ENCODE measurements at places on chromosomes 3 and 15.

DNA sequence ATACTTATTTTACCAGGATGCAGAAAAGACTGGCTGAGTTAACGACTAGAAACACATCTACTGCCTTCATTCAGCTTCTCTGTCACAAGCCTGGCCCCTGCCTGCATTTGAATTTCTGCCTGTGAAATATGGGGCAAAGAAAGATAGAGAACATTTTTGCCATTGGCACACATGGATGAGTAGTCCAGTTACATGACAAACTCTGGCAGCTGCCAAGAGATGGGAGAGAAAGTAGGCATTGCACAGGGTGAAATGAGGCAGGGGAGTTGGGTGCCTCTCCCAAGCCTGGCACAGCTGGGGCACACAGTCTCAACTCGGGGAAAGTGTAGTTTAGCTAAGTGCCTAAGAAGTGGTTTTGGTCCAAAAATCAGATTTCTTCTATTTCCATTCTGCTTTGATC is 24.0 kb downstream of the ANXA2 start:
- DNase-seq: no peak

GRCh38 chr3:40382617-40382979 is 4.4 kb upstream of the ENTPD3 start:
- no peak for DNase-seq

DNA sequence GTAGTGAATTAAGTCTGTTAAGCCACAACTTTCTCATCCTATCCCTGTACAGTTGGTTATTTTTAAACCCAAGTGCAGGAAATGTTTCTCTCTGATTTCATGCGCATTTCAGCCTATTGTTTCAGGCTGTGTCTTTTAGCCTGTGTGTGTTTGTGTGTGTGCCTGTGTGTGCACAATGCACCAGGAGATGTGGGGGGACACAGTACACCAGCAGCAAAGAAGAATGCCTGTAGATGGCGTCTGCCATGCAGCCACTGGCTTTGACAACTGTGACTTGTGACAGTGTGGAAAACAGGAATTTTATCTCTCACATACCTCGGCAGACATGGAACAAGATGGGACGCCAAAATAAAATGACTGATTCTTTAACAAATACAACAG is 43.6 kb upstream of the PLXNA1 start:
- no peak for DNase-seq

- no peak for DNase-seq
Measured at GRCh38 chr3:19267040-19267439, 118.7 kb downstream of the KCNH8 start.

DNA sequence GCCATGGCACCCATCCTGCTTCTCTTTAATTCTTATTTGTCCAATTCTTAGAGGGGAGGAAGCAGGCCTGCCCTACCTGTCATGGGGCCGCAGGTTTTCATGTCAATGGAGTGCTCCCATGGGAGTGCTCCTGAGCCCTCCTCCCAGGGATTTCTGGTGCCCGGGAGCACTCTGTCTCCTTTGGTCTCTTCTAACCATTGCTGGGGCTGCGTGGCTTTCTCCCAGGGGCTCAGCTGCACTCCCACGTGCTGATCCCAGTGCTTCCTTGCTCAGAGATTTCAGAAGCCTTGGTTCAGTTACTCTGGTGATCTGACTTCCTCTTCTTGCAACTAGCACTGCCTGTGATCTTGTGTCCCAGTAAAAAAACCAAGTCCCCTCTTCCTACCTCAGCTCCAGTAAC is 68.0 kb upstream of the ARL8B start:
- DNase-seq: no peak

GRCh38 chr3:160343132-160343531 is 55.9 kb downstream of the IFT80 start:
- no peak for DNase-seq

- DNase-seq: no peak
Measured at GRCh38 chr3:101810022-101810418, 31.0 kb downstream of the NXPE3 start.

DNA sequence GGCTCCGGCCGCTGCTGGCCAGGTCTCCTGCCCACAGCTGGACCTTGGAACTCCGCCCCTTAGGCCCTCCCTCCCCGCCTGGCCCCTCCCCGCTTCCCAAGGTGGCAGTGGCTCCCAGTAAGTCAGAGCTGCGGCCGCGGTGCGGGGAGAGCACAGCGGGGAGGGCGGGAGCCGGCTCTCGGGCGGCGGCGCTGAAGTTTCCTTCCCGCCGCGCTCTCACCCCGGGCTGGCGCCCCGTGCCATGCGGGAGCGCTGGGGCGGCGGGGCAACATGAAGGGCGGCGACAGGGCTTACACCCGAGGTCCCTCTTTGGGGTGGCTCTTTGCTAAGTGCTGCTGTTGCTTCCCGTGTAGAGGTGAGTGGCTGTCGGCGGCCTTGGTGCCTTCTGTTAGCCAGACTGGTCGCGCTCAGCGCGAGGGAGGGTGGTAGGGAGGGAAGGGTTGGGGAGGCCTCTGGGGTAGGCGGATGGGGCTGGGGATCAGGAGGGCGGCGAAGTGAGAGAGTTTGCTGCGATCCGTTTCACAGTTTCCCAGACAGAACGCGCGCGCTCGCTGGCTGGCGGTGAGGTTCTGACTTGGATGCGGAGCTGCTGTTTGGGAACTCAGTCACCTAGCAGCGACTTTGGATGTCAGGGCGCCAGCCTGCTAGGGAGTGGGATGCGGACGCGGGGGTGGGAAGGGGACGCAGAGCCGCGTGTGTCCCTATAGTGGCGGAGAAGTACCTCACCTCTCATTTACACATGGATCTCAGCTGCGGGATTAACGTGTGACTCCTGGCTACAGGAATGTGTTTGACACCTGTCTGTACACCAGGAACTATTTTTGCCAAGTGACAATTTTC is 145.5 kb upstream of the UMPS start:
- peak; percentile 54 for DNase-seq

DNA sequence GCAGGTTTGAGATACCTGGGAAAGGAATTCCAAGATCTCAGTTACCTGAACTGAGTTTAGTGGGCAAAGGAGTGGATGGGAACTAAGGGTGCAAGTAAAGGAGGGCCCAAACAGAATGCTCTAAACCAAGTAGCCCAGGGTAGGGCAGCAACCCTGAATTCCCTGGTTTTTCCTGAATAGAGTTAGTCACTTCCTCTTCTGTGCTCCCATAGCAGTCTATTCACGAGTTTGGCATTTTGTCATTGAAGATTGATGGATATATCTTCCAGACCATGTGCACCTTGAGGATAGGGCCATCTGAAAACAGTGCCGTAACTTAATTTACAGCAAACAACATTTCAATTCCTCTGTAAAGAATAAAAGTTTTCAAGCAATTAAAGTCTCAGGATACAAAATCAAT is 18.5 kb upstream of the PTX3 start:
- no peak for DNase-seq

- DNase-seq: no peak
Measured at GRCh38 chr3:120749843-120750242, 7.3 kb downstream of the GTF2E1 start.

- no peak for DNase-seq
Measured at GRCh38 chr15:66696770-66697169, 5.3 kb upstream of the SMAD6 start.

GRCh38 chr15:27782125-27782524 is 317.0 kb downstream of the OCA2 start:
- DNase-seq: no peak

GRCh38 chr3:197593046-197593380 is 37.2 kb upstream of the BDH1 start:
- DNase-seq: no peak

GRCh38 chr3:6806991-6807390 is 53.9 kb upstream of the GRM7 start:
- DNase-seq: no peak
